ENCODE measurements at places on chromosomes 5 and 9.

DNA sequence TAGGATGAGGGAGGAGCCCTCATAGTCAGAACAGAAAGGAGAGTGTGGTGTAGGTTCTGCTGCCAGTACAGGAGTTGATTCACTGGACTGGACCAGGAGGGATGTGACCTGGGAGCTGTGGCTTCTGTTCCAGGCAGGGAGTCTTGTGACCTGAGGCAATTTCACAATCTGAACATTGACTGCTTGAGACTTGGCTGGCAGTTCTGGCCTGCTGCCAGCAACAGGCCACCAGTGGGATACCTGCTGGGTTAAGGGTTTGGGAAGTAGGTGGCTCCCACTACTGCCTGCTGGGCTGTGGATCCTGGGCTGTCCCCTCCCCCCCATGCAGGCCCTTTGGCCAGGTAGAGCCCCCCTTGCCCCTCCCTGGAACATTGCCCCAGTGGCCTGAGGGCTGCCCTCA is 268.6 kb upstream of the ARRDC3 start:
- no peak for DNase-seq

- DNase-seq, result no peak
These were observed 79.7 kb downstream of the SLF1 start for GRCh38 chr5:94698197-94698596.

GRCh38 chr5:116539222-116539621 is 35.4 kb downstream of the SEMA6A start:
- DNase-seq, result no peak

GRCh38 chr5:141363952-141364660 is at the start of gene PCDHGA5:
PCDHGA5 (plus strand) TSS chr5:141364162; CDS start chr5:141364331, 169 bp downstream.
- DNase-seq, result no peak

DNA sequence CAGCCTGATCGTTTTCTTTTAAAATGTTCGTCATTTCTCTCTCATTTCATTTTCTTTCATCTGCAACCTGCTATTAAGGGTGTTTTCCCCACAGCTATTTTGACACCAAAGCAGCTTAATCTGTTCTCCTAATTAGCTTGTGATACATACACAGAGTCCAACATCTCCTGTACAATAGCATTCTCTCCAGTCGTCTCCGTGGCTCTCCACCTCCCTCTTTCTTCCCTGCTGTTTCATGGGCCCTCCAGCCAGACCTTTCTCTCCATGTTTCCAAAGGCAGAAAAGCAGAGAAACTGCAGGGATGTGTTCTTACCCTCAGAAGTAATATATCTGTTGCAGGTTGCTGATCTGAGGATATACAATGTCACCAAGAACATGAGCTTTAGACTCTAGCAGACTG is 88.8 kb upstream of the SPOCK1 start:
- DNase-seq, result no peak

DNA sequence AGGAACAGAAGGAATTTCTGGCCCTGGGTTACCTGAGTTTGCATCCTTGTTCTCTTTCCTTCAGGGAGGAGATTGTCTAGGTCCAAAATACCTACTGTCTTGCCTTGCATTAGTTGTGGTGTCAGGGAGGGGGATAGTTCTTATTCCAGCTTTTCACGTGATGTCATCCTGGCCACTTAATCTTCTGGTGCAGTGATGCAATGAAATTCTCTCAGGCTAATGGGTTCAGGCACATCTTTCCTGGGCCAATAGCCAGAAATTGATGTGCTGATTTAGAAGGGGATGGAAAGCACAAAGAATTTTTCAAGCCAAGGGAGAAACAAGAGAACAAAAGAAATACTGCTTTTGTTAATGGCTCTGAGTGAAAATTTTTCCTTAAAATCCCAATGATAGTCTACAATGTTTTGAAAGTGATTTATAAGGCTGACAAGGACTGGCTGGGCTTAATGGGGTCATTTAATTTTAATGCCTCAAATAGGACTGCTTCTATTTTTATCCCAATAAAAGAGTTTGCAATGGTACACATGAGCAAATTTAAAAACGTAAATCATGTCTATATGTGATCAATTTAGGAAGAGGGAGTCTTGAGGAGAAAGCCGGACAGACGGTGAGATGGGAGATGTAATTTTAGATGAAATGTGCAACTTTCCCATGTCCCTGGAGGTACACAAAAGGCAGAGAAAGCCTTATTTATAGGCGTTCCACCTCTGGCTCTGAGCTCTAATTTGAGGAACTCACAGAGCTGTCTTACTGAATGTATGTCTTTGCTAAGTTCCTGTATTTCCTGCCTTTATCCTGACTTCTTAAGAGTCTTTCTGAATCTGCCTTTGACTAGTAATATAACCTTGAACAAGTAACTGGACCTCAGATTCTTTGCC is 89.3 kb upstream of the SV2C start:
- DNase-seq, result no peak

DNA sequence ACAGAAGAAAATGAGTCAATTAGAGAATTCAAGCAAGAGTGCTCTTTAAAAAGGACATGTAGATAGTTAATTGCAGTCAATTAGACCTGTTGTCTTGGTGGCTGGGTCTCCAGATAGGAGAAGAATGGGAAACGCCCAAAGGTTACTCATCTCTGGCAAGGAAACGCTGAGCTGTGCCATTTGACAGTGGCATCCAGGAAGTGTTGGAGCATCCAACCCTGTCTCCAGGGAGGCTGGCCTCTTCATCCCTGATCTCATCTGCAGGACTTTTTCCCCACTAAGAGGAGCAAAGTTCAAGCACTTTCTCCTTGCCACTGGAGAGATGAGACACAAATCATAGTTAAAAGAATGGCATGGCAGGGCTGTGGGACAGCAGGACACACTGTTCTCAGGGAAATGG is 111.7 kb upstream of the MSX2 start:
- DNase-seq, result no peak

- DNase-seq, result no peak
These were observed 119.7 kb downstream of the CETN3 start for GRCh38 chr5:90289837-90290236.

- no peak for DNase-seq
These were observed 491.0 kb upstream of the WWC1 start for GRCh38 chr5:167800427-167800826.

GRCh38 chr5:43192558-43193180 is 644 bp downstream of the NIM1K start:
- DNase-seq, result no peak

- no peak for DNase-seq
These were observed 206.4 kb downstream of the PAPPA start for GRCh38 chr9:116360016-116360415.

DNA sequence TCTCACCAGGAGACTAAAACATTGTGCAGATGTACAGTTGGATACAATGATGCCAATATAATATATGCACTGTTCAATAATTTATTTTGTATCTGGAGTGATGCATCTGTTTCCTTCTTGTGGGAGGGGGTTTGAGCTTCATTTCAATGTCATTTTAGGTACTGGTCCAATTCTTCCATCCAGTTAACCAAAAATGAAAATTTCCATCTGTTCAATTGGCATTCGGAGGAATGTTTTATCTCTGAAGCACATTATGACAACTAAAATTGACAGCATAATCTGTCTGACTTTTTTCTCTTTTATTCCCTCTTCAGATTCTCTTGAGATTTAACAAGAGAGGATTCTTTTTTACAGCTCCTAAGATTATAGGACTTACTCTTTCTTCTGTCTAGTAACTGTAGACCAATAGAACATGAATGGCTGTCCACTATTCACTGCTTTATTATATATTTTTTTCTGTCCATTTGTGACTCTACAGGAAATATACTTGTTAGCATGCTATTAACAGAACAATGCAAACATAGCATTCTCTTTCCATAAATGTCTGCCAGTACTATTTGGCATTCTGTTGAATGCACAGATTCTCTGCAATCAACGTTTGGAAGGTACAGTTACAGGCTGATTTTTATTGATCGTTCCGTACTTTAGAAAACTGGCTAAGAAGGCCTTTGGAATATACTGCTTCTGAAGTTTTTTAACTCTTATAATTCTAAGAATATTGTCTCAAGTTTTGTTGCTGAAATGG is 57.8 kb downstream of the NDUFAF2 start:
- DNase-seq, result no peak

DNA sequence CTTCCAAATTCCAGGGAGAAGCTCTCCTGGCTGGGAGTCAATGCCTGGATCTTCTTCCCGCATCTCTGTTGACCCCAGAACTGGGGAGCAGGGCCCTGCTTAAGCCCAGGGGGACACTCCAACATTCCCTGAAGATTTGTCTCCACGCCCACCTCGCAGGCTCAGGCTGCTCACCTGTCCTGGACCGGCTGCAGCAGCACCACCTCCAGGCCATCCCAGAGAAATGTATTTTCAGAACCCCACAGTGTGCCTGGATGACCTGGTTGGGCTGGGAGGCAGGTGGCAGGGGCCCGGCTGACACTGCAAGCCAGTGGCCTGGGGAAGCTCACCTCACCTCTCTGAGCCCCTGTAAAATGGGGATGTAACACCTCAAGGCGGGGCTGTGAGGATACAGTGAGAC is 27.1 kb upstream of the ZBTB43 start:
- no peak for DNase-seq

- no peak for DNase-seq
These were observed 167.3 kb downstream of the KDM4C start for GRCh38 chr9:6924988-6925563.

GRCh38 chr5:147453875-147454814 is 55.7 kb downstream of the DPYSL3 start:
- no peak for DNase-seq

- no peak for DNase-seq
These were observed 249.1 kb upstream of the ADCY2 start for GRCh38 chr5:7146886-7147285.

- no peak for DNase-seq
These were observed 117.9 kb upstream of the PRDM9 start for GRCh38 chr5:23389291-23390101.

DNA sequence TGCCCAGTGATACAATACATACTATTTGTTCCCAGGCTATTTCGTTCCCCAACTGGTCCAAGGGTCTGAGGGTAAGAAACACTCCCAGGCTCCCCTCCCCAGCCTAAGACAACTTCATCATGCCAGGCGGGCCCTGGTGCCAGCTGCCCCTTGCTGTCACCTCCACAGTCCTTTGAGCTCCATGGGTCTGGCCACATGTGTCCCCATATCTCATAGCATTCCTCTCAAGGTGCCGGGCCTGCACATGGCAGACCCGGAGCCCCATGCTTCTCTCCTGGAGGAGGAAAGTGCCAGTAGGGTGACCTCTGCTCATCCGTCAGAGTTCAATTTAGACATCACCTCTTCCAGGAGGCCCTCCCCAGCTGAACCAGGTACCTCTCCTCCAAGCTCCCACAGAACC is 120.5 kb downstream of the C5orf15 start:
- no peak for DNase-seq

DNA sequence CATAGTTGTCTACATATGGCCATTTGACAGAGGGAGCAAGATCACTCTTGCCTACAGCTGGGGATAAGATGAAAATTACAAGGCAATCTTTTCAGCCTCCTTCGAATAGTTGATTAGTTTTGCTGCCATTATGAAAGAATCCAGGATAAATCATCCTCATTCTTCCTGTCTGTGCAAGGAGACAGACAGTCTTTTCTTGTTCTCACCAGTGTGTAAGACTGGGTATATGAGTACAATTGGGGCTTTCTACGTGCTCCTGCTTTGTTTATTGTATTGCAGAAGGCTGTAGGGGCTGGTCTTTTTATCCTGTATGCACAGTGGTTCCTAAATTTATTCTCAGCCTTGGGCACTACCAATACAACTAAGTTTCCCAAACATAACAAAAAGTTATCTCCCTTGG is 76.8 kb downstream of the SPEF2 start:
- DNase-seq, result no peak

DNA sequence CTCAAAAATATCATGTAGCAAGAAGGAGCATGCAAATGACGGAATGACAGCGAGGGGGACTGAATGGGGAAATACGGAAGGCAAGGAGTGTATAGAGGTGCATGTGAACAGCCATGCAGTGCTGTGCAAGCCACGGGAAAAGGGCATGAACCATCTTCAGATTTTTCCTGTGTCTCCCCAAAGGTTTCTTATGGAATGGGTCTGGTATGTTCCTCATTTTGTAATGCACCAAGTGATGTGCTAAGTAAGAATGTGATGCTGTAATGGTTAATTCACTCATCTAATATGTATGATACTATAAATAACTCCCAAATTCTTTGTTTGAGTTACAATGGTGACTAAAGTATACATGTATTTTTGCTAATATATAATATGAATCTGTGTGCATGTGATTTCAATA is 99.0 kb upstream of the DAB2 start:
- no peak for DNase-seq

GRCh38 chr5:32990593-32991420 is 279.7 kb downstream of the NPR3 start:
- no peak for DNase-seq

DNA sequence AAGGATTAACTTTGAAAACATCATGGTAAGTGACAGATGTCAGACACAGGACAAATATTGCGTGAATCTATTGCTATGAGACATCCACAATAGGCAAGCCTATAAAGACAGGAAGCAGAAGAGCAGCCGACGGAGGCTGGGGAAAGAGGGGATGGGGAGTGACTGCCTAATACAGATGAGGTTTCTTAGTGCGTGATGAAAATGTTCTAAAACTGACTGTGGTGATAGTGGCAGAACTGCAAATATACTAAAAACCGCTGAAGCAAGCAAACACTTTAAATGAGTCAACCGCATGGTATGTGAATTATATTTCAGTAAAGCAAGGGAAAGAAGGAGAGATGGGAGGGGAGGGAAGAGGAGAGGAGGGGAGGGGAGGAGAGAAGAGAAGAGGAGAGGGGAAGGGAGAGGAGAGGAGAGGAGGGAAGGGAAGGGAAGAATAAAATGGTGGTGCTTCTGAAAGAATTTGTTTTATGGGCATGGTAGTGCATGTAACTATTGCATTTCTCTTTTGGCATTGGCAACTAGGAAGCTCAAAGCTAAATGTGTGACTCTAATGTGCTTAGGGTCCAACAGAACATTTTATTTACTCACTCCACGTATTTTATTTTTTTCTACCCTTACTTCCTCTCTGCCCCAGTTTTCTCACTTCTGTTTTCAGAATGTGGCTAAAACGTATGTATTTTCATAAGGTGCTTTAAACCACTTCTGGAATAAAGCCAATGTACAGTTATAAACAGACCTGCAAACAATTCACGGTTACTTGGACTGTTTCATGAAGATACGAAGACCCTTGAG is 21.3 kb downstream of the AKNA start:
- peak; percentile 61 for DNase-seq

GRCh38 chr5:179207470-179207869 is 137.8 kb downstream of the ADAMTS2 start:
- DNase-seq, result no peak

DNA sequence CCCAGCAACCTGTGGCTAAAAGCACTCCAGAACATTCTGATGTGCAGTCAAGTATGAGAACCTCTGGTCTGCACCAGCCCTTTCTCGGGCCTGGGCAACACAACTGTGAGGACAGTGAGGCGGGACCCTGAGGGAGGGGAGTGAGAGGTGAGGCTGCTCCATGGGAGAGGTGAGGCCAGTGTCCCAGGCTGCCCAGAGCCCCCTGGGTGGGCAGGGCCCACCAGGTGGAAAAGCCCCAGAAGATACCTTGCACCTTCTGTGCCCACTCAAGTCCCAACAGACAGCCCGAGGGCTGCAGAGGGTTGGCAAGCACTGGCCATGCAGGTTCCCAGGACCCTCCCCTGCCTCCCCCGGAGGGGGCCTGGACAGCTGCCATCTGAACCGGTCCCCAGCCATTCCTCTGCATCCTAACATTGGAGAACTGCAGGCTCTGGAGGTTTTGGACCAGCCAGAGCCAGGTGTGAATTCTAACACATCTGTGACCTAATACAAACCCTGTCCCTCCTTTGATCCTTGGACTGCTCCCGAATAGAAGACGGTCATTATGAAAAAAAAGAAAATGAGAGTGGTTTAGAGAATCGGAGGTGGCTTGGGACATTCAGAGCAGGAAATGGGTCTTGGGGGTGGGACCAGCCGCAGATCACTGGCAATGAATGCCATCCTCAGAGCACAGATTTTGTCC is 57.0 kb downstream of the DUSP1 start:
- no peak for DNase-seq

- no peak for DNase-seq
These were observed 408.9 kb upstream of the RGMB start for GRCh38 chr5:98364549-98364948.

All from HS-27A (cell line).